NCI-H1930 (cell line): ENCODE measurements at places on chromosomes 2 and 18.

DNA sequence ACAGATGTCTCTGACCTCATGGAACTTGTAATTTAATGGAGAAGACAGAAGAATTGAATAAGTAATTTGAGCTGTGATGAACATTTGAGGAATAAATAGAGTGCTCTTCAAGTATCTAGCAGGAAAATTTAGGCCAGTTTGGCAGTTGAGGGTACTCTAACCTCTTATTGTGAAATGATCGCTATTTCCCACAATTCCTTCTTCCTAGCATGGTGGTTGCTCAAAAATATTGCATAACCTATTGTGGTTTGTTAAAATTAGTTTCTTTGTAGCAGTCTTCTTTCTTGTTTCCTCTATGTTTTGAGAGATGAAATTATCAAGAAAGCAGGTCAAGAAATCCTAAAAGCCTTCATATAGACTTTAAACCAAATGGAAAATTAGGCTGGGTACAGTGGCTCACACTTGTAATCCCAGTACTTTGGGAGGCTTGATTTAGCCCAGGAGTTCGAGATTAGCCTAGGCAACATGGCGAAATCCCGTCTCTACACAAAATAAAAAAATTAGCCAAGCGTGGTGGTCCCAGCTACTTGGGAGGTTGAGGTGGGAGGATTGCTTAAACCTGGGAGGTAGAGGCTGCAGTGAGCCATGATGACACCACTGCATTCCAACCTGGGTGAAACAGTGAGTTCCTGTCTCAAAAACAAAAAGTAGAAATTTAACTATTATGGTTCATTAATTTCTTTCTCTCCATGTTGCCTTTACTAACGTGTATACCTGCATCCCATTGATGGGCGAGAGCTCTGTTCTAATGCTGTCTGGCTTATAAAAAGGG is 58.7 kb downstream of the RBKS start:
- DNase-seq, result no peak

- no peak for DNase-seq
These were observed 18.0 kb downstream of the LRP1B start for GRCh38 chr2:142112757-142113221.

DNA sequence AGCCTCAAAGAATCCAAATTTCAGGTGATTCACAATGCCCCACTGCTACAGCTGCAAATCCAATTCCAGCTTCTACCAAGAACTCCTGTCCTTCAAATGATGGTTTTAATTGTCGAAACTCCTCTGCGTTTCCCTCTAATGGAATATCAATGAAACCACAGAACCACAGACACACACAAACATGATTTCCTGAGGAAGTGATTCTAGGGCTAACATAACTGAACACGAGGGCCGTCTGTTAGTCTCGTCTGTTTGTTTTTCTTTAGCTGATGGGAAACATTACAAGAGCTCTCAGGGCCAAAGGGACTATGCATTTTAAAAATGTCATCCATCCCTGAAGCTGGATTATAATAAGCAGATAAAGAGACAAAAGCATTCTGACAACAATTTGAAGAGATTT is 59.4 kb downstream of the RNF152 start:
- no peak for DNase-seq

GRCh38 chr2:110215566-110216158 is 3.3 kb upstream of the MTLN start:
- no peak for DNase-seq

DNA sequence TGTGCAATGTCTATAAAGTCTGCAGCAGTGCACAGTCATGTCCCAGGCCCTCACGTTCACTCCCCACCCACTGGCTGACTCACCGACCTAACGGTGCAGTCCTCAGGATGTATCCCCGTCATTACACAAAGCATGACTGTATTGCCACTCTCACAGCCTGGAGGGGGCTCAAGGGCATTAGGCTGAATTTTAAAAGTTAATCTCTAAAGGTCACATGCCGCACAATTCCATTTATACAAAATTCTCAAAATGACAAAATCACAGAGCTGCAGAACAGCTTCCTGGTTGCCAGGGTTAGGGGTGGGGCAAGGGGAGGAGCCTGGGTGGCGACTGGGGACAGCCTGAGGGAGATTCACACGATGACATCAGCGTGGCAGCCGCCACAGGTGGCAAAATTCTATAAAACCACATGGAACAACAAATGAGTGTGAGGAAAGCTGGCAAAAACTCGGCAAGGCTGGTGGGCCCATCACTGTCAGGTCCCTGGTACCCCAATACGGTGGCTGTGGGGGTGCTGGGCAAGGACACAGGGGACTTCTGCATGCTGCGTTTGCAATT is 97.6 kb downstream of the NDUFA10 start:
- DNase-seq, result no peak

DNA sequence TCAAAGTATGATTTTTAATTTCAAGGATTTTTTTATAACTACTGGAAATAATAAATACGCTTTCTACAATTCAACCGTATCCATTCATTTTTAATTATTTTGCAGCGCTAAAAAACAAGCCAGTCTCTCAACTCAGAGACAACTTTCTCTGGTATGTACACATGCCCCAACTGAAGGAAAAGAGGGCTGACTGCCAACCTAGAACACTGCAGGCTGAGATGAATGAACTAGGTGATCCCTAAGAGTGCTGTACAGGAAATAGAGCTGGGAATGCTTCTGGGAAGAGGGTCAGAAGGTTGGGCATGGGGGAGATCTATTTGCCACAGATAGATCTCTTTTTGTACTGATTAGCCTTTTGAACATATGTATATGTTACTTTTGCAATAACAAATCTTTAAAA is 460.1 kb downstream of the NR4A2 start:
- DNase-seq, result no peak
